ENCODE measurements at places on chromosomes 4 and X. TPM values are rescaled to one million over a fixed set of nuclear protein-coding genes. Genes with fewer than 3 reads are reported as not detected.

- no peak for DNase-seq
Measured at GRCh38 chr4:157270108-157270507, 49.6 kb downstream of the GRIA2 start.

GRCh38 chr4:84483688-84484087, 15.4 kb downstream of the NKX6-1 start:
- no peak for DNase-seq

DNA sequence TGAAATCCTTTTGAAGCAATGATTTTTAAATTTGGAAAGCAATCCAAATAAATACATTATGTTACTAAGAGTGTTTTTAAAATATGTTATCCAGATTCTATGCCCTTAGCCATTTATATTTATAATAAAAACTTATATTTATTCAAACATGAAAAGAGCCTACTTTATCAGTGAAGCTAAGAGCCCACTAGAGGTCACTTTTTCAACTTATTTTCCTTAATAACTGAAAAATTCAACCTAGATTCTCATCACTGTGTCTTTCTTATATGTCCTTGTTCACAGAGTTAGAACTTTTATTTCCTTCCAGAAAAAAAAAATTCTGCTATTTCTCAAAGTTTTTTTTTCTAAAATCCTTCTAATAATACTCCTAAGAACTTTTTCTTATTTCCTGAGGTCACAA, 23.9 kb downstream of the PRDM8 start:
- DNase-seq: no peak

DNA sequence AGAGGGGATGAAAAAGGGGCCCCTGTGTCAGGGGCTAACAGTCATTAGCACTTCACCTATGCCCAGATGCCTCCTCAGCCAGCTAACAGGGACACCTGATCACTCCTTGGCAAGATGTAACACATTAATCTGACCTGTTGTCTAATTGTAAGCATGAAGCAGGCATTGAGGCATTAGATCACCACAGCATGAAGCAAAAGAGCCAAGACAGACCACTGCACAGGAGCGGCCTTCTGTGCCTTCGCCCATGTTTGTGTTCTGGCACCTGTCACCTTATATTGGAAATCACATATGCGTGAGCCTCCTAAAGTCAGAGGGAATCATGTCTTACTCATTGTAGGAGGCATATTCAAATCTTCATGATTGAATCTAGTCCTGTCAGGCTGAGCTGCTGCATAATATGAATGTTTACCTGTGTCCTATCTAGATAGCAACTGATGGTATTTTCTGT, 48.4 kb downstream of the PTTG2 start:
- no peak for DNase-seq

DNA sequence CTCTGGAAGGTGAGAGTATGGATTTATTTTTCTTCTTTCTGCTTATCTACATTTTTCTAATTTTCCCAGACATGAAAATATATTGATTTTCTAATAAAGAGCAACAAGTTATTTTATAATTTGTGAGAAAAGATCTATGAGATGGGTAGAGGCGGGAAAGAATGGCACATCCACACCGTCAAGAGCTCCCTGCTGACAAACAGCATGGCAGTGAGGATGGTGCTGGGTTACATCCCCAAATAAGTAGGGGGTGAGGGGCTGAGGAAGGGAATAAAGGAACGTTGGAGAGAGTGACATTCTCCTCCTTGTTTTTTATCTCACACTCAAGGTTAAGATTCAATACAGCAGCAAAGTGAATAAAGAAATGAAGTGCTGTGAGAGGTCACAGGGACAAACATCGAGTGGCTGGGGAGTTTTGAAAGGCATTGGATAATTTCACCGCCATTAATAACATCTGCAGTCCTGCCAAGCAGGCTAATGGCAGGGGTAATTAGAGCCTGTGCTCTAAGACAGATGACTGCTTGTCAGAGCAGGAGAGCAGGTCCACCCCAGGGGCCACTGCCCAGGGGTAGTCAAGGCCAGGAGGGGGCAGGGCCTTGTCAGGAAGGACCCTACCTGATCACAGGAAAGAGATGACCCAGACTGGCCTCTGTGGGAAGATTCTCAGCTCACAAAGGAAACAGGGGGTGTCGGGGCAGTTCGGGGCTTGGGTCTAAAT, 323.8 kb downstream of the FBXW7 start:
- no peak for DNase-seq

GRCh38 chr4:180394730-180395129, 1848.5 kb upstream of the TENM3 start:
- DNase-seq: no peak

DNA sequence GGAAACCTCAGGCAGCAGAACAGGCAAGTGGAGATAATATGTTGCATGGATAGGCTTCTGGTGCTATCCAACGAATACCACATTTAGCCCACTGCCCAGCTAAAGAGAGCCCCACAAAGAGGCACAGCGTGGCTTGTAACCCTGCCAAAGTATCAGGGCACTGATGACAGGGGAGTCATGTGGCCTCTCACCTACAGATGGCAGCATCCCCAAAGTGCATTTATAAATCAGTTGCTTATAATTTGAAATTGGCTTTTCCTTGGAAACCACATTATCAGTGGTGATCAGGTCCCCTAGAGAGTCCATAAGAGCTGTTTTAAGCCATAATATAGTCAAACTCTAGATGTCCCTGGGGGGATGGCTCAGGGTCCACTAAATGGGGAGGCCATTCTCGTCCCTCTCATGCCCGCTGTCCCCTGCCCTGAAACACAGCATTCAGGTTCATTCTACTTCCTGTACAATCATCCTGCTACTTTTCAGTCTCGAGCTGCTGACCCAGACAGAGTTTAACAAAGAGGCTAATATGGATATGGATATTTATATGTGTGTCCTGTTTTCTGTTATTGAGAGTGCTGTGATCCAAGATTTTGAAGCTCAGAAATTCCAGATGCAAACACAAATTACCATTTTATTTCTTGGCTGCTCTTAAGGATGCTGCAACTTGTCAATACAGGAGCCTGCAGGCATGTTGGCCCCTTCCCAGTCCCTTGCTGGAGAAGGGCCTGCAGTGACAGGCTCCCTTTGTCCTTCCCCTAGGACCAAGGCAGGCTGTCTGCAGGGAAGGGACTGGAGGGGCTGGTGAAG, 28.5 kb downstream of the SRPX start:
- DNase-seq: peak; percentile 6

DNA sequence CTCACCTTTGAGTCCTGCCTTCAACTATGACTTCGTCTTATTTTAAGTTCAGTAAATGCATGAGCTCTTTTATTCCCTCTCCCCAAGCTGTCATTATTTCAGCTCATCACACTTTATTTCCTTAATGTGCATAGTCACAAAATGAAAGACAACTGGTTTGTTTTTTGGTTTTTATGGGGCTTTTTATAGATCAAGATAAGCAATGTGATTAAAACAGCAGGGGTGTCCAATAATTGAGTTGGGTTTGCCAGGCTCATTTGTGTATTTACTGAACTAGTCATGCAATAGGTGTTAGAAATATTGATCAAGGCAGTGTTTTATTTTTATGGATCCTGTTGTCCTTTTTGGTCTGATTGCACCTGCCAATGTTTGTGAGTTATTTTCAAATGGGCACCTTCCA, 102.2 kb downstream of the FRMPD4 start:
- no peak for DNase-seq

DNA sequence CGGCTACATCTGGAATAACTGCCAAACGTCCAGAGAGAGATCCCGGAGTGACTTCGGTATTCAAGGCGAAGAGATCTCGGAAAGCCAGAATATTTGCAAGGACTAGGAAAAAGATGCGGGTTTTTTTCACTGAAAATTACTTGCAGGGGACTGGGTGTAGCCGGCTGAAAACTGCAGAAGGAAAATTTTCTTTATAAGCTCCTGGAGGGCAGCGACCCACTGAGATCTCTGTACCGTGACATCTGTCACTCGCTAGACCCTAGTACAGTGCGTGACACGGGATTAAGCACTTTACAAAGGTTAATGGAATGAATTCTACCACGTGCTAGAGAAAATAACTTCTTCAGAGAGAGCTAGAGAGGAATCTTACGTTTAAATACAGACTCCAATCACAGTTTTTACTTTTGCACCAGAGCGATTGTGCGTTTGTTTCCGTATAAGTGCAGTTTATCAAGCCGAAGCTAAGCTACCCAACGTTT, 1.1 kb upstream of the LCORL start:
- DNase-seq: no peak

- DNase-seq: no peak
Measured at GRCh38 chr4:112532267-112532666, 16.3 kb upstream of the NEUROG2 start.

- DNase-seq: no peak
Measured at GRCh38 chrX:68939868-68940267, 111.0 kb downstream of the EFNB1 start.

DNA sequence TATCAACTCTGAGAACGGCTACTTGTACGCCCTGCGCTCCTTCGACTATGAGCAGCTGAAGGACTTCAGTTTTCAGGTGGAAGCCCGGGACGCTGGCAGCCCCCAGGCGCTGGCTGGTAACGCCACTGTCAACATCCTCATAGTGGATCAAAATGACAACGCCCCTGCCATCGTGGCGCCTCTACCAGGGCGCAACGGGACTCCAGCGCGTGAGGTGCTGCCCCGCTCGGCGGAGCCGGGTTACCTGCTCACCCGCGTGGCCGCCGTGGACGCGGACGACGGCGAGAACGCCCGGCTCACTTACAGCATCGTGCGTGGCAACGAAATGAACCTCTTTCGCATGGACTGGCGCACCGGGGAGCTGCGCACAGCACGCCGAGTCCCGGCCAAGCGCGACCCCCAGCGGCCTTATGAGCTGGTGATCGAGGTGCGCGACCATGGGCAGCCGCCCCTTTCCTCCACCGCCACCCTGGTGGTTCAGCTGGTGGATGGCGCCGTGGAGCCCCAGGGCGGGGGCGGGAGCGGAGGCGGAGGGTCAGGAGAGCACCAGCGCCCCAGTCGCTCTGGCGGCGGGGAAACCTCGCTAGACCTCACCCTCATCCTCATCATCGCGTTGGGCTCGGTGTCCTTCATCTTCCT, 2.7 kb downstream of the PCDH10 start:
- no peak for DNase-seq

GRCh38 chrX:69313617-69314290, 148.5 kb upstream of the PJA1 start:
- DNase-seq: no peak

- no peak for DNase-seq
Measured at GRCh38 chr4:86530183-86530582, 63.9 kb upstream of the PTPN13 start.

DNA sequence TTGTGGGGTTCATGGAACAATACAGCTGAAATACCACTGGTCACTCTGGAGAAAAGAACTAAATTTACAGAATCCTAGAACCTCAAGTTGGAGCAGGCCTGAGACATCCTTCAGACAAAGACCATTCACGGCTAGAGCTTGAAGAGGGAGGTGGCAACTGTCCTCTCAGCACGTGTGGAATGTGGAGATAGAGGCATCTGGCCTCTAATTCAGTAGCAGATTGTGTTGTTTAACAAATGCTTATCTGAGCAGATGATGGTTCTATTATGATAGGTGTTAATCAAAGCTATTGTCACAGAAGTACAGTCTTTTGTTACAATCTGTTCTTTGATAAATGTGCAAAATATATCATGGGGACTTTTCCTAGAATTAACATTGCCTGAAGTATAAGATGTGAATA, 121.7 kb upstream of the KCNIP4 start:
- no peak for DNase-seq

DNA sequence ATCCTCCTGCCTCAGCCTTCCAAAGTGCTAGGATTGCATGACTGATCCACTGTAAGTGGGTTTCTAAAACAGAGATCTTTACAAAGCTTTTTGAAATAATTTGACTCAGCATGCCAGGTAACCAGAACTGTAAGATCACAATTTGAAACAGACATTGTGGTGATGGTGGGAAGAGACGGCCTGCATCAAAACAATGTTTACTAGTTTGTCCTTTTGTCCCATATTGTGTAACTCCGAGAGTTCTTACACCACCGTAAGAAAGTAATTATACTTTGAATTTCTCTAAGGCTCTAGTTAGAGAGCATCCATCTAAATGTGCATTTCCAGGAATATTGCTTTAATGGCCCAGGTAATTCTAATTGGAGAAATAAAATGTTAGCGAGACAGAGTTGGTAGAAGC, 594 bp upstream of the ARHGAP24 start:
- DNase-seq: peak; percentile 72

Gene GC
- not detected for total RNA-seq

Gene TMSB15C
- total RNA-seq: 7.6 TPM

Gene HTN1
- not detected for total RNA-seq

Gene SH3TC1
- total RNA-seq: 16.5 TPM

Gene BMX
- 2.6 TPM for total RNA-seq

Gene CLGN
- 0.59 TPM for total RNA-seq

Gene GEMIN8
- 12.8 TPM for total RNA-seq

Gene TSPAN7
- total RNA-seq: 9.8 TPM

Gene NIPAL1
- total RNA-seq: 9.5 TPM

Gene EDA2R
- 0.99 TPM for total RNA-seq

Gene APELA
- total RNA-seq: 0.69 TPM

Data from skin of body (tissue), 3 donors.